G401 (cell line): ENCODE measurements at places on chromosomes 2 and 18. TPM values are rescaled to one million over a fixed set of nuclear protein-coding genes. Genes with fewer than 3 reads are reported as not detected.

TEX44 gene
- total RNA-seq, result not detected in 2 replicates

GRCh38 chr2:240902615-240903041 lies 3.5 kb upstream of the CROCC2 start:
- DNase-seq, result no peak

CABLES1 gene
- total RNA-seq, result 8.9 and 11.8 TPM in 2 replicates

- peak; percentile 46 for DNase-seq
Observed at GRCh38 chr2:12005886-12006681, 259.7 kb downstream of the LPIN1 start.

GRCh38 chr2:189629531-189630453 lies 31.5 kb upstream of the ASNSD1 start:
- DNase-seq, result no peak

MFF gene
- total RNA-seq, result 116 and 185 TPM in 2 replicates

HOXD12 gene
- total RNA-seq, result not detected in 2 replicates

- no peak for DNase-seq
Observed at GRCh38 chr18:67041334-67041733, 437.4 kb upstream of the CDH19 start.

DNA sequence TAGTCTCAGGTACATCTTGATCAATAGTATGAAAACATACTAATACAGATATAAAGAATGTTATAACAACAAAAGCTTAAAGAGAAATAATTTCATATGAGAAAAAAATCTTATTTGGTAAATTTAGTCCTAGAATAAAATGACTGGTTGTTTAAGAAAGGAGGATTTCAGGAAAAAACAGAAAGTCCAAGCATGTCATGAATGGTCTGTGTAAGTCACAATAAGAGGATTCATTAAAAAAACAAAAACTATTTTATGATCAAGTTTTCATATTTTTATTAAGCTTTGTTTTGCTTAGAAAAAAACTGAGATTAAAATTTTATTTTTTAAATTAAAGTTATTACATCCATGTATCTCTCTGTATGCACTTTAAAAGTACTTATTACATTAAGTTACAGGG lies 353.9 kb upstream of the SPHKAP start:
- no peak for DNase-seq

DNA sequence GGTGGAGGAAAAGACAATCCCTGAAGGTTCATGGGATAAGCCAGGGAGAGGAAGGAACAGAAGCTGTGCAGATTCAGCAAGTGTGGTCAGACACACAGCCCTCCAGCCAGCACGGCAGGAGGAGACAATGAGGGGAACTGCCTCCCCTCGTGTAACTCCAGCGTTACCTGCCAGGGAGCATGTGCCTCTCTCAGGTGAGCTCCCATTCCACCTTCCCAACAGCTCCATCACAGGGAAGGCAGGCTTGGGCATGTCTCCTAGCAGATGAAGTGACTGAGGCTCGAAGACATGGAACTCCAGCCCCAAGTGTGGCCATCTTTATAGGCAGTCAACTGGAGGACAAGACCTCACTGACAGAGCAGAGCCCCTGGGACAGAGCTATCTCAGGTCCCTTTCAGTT lies 47.4 kb downstream of the ZBTB7C start:
- no peak for DNase-seq

COPS8 gene
- 151 and 175 TPM in 2 replicates for total RNA-seq

DNA sequence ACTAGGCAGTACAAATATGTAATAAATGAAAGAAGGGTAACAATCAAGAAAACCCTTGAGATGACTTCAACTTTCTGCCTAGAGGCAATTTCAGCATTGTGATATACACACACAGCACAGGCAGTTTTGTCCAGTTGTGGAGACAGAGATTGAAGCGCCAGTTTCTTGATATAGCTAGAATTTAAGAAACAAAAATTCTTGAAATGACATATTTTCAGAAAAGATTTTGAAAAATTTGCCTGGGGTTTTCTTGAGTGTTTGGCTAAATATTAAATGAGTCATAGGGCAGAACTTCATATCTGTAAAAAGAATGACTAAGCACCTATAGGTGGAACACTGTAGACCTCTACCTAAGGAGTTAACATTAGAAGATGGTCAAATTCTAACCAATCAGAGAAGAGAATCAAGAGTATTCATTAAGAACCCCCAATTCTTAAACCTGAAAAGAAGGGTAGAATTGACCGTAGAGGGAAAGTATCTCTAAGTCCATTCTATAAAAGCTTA lies 1266.8 kb upstream of the TMEFF2 start:
- DNase-seq, result no peak

- DNase-seq, result no peak
Observed at GRCh38 chr2:979069-979928, 28.6 kb downstream of the SNTG2 start.

- DNase-seq, result no peak
Observed at GRCh38 chr2:109321570-109321969, 192.6 kb downstream of the SH3RF3 start.

DNA sequence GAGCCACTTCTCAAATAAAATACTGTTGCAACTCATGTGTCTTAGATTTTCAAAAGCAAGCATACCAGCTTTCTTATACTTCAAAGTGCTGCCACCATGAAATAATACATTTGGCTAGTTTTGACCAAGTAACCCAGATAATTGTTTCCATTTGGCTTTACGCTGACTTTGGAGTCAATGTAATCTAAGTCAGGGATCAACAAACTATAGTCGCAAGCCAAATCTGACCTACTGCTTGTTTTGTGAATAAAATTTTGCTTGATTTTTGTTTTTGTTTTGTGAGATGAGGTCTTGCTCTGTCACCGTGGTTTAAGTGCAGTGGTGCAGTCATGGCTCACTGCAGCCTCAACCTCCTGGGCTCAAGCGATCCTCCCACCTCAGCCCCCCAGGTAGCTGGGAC lies 65.0 kb downstream of the OXER1 start:
- no peak for DNase-seq

DNA sequence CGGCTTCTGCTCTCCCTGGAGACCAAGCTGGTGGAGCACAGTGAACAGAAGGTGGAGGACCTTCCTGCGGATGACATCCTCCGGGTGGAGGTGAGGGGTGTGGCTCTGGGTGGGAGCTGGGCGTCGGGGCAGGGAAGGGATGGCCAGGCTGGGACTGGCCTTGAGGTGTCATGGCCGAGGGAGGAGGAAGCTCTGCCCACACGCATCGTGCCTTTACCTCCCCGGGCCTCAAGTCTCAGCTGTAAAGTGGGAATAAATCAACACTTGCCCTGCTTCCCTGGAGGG lies 98.2 kb downstream of the DYSF start:
- no peak for DNase-seq

DNA sequence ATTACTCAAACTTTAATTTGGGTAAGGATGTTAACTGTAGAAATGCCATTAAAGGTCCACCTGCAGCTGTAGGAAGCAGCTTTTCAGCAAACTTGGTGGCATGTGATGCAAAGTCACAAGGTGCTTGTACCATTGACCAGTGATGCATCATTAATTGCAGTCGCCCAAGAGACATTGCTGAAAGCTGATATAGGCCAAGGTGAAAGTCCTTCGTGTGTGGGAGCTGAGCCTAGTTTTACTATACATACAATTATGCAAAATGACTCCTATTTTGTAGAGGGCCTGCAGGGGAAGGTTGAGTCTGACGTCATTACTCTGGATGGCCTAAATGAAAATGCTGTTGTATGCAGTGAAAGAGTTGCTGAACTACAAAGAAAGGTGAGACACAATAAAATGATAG lies 40.5 kb downstream of the ALMS1 start:
- no peak for DNase-seq

DNA sequence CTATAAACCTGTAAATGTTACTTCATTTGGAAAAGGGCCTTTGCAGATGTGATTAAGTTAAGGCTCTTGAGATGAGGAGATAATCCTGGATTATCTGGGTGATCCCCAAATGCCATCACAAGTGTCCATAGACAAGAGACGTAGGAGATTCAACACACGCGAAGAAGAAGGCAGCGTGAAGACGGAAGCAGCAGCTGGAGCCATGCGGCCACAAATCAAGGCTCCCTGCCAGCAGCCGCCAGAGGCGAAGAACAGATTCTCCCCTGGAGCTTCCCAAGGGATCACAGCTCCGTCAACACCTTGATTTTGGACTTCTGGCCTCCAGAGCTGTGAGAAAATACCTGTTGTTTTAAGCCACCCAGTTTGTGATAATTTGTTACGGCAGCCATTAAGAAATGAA lies 11.0 kb upstream of the VAPA start:
- DNase-seq, result no peak

DNA sequence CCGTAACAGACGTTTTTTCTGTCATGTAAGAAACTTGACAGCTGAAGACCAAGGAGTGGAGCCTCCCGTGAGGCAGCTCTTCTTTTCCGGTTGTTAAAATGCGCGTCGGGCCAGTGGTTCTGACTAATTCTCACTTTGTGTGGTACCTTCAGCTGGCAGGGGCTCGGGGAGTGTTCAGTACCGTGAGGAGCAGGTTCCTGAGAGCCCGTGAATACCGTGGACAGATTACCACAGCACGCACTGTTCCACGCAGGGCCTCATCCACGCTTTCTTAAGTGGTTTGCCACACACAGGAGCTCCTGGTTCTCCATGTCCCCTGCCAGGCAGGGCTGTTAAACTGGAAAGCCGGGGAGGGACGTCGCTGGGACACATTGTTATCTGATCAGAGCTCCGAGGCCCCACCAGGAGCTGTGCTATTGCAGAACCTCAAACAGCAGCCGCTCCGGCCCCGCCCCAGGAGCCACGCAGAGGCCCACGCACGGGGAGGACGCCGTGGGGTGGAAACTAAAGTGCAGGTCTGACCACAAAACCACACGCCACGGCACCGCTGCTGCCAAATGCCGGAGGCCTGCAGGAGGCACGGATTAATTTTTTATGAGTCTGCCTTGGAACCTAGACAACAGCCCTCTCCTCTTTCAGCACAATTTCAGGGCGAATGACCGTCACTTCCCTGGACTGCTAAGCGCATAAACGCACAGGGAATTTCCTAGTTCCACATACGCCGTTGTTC lies 43.3 kb downstream of the NFATC1 start:
- DNase-seq, result no peak

- no peak for DNase-seq
Observed at GRCh38 chr2:137921105-137921880, 43.0 kb upstream of the HNMT start.

C1QL2 gene
- total RNA-seq, result not detected in 2 replicates

VWA3B gene
- not detected in 2 replicates for total RNA-seq
